Lower lobe of right lung (tissue), 2 donors: ENCODE measurements at places on chromosomes 2 and 18. TPM values are rescaled to one million over a fixed set of nuclear protein-coding genes. Genes with fewer than 3 reads are reported as not detected.

- H3K27me3 ChIP-seq = no peaks in the 10 kb centered on the region
- H3K4me3 ChIP-seq = no peak overlapping the region
- H3K4me1 ChIP-seq = no peaks in the 10 kb centered on the region
These were observed 60.8 kb downstream of the NCKAP1 start for GRCh38 chr2:182977463-182977862.

Gene TXNDC9
- total RNA-seq = 23.4 TPM

Gene C2orf78
- not detected for total RNA-seq

Gene UGT1A8
- total RNA-seq = not detected
